ENCODE measurements at places on chromosomes 4 and X.

GRCh38 chrX:118459494-118459893 is 36.1 kb upstream of the DOCK11 start:
- DNase-seq, result no peak

- no peak for DNase-seq
Measured at GRCh38 chr4:104677116-104677515, 182.4 kb upstream of the CXXC4 start.

DNA sequence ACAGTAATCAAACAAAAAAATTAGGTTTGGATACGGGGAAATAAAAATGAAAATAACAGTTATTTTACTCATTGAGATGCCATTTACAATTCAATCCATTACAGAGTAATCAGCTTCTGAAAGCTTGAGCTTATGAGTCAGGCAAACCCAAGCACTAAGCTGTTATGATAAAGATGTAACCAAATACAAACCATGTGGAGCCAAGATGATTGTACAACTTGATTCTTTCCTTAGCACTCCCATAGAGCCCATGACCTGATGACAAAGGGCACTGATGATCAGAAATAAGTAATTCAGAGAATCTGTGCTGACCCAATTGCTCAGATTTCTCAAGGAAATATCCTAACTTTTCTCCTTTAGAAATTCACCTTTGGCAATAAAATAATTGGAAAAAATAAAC is 40.5 kb upstream of the PRKG2 start:
- no peak for DNase-seq

DNA sequence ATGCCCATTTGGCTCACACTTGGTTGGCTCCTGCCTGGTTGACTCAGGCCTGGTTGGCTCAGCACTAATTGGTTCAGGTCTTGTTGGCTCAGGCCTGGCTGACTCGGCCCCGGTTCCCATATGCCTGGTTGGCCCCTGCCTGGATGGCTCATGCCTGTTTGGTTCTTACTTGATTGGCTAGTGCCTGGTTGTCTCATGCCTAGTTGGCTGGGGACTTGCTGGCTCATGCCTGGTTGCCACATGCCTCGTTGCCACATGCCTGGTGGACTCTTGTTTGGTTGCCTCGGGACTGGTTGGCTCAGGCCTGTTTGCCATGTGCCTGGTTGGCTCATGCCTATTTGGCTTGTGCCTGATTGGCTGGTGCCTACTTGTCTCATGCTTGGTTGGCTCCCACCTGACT is 103.7 kb downstream of the APOOL start:
- no peak for DNase-seq

- no peak for DNase-seq
Measured at GRCh38 chr4:98289375-98289774, 28.2 kb downstream of the RAP1GDS1 start.

All from mucosa of descending colon (tissue), 3 donors.